Fibroblast of villous mesenchyme (primary cell): ENCODE measurements at places on chromosomes 13 and 19. TPM values are rescaled to one million over a fixed set of nuclear protein-coding genes. Genes with fewer than 3 reads are reported as not detected.

DNA sequence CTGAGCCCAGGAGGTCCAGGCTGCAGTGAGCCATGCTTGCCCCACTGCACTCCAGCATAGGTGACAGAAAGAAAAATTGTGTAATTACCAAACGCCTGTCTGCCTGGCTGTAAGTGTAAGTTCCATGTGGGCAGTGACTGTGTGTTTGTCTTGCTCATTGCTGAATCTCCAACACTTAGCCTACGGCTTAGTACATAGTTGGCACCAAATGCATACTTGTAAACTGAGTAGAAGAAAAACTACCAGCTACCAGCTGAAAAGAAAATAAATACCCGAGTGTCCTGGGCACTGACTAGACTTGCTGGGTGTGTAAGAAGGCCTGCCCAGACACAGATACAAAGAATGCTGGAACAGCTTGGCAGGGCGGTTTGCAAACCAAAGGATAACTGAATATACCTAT lies 2.7 kb upstream of the CEBPG start:
- DNase-seq = no peak

GRCh38 chr13:98315466-98315865 lies 138.4 kb upstream of the RNF113B start:
- DNase-seq = peak; percentile 54

GRCh38 chr13:110521946-110522345 lies 39.6 kb downstream of the RAB20 start:
- peak; percentile 89 for DNase-seq

GRCh38 chr19:54489341-54489740 lies 13.3 kb upstream of the LAIR2 start:
- DNase-seq = no peak

- no peak for DNase-seq
Observed at GRCh38 chr19:2412449-2412848, 14.9 kb downstream of the TIMM13 start.

DNA sequence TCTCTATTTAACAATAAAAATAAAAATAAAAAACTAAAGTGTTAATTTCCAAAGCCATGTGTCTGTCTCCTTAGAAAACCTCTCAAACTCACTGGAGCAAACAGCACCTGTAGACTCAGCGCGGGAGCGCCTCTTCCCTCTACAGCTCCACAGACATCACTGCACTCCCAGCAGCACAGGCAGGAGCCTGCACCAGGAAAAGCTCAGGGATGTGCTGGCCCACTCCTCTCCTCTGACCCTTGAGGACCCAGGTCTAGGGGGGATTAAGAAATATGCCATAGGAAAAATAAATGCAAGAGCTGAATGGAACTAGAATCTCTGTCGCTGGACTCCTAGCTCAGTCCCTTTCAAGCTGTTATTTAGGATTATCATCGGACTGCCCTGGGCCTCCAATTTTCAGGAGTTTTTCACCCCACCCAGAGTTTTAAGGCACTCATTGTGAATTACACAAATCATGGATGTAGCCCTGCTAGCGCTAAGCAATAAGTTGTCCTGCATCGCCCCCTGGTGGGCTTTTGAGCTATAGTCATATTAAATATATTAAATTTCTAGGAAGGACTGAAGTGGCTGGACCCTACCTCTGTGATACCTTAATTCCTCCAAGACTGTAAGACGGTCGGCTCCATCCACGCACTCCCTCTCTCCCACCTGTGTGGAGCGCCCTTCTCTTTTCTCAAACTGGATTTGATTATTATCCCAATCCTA lies 333.9 kb downstream of the UQCRFS1 start:
- peak; percentile 39 for DNase-seq

- peak; percentile 49 for DNase-seq
Observed at GRCh38 chr19:54030895-54031586, 32.7 kb downstream of the VSTM1 start.

- peak; percentile 80 for DNase-seq
Observed at GRCh38 chr13:96020155-96020575, 33.0 kb downstream of the UGGT2 start.

GRCh38 chr19:10142701-10143375 lies 23.1 kb upstream of the EIF3G start:
- no peak for DNase-seq

DNA sequence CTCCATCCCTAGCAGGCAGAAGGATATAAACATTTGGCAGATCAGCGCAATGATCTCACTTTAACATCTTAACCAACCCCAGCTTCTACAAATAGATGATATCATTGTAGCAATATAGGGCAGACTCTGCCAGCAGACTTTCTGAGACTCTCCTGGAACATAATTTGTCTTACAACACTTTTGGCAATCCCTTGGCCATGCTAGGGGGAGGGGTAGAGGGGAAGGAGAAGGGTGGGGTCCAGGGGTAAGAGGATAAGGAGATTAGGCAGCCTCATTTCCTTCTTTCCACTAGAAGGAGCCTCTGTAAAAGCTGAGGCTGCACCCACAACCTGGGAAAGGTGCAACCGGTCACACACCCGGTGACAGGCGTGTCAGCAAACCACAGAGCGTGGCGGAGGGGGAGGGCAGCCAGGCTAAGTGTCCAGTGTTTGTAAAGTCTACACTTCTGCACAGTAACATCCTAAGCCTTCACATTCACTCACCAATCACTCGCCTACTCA lies 8.7 kb upstream of the UBAC2 start:
- peak; percentile 22 for DNase-seq

GRCh38 chr13:98878486-98879126 lies 99.3 kb downstream of the DOCK9 start:
- DNase-seq = no peak

DNA sequence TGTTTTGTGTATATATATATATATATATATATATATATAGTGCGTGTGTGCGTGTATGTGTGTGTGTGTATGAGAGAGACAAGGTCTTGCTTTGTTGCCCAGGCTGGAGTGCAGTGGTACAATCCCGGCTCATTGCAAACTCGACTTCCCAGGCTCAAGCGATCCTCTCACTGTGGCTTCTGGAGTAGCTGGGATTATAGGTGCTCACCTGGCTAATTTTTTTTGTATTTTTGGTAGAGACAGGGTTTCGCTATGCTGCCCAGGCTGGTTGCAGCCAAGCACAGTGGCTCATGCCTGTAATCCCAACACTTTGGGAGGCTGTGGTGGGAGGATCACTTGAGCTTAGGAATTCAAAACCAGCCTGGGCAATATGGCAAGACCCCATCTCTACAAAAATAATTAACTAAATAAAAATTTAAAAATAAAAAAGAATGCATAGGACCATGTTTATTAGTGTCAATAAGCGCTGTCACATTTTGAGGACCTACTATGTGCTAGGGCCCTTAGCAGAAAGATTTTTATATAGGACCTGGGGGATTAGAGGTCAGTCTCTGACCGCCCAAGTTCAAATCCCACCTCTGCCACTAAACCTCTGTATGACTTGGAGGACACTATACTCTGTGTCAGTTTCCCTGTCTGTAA lies 1.8 kb downstream of the PVR start:
- DNase-seq = no peak

GRCh38 chr19:5018224-5019015 lies 49.5 kb downstream of the KDM4B start:
- DNase-seq = peak; percentile 65

GRCh38 chr19:16957151-16957701 lies 68.4 kb downstream of the F2RL3 start:
- DNase-seq = peak; percentile 62

DNA sequence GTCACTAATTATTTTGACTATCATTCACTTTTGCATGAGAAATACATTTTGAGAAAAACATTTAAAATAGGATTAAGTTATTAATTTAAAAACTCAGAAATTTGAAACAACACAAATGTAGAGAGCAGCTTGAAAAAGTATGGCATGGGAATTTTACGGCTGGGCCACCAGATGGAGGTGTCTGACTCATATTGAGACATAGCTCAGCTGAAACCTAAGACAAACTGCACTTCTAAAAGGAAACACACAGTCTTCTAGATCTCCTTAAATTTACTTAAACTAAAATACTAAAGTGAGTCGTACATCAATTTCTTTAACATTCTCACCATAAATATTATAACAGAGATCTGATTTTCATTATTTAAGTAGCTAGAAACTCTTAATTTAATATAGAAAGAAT lies 41.9 kb upstream of the POSTN start:
- peak; percentile 82 for DNase-seq

- DNase-seq = peak; percentile 30
Observed at GRCh38 chr13:46896341-46897137, at the start of gene HTR2A. Gene HTR2A, minus strand, starts transcription at chr13:46897053. Its CDS starts 1,147 bp downstream, at chr13:46895906.

- peak; percentile 44 for DNase-seq
Observed at GRCh38 chr13:42970824-42971690, 21.0 kb downstream of the EPSTI1 start.

GRCh38 chr13:83440465-83440864 lies 441.8 kb downstream of the SLITRK1 start:
- no peak for DNase-seq

DNA sequence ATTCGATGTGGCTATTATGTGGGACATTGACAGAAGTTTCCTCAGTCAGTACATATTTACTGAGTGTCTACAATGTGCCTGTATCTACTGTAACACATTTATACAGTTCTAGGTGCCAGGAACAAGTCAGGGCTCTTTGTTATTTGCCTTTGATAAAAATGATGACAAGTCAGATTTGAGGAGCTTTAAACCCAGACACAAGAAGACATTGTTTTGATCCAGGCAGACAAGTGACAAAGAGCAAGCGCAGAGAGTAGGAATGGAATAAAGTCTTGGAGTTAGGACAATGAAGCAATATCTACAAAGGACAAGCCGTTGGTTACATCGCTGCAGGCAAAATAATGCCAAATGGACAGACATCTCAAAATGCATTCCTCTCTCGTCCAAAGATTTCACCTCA lies 70.1 kb downstream of the ITGBL1 start:
- DNase-seq = no peak

Gene ZNF468
- 12.6 and 16.8 TPM in 2 replicates for total RNA-seq

Gene CAB39L
- 10.3 and 15.1 TPM in 2 replicates for total RNA-seq

Gene FCHO1
- 0.43 and 0.64 TPM in 2 replicates for total RNA-seq

Gene CADM4
- 7.7 and 22.0 TPM in 2 replicates for total RNA-seq

Gene BRSK1
- total RNA-seq = 5.6 and 6.1 TPM in 2 replicates

Gene SIGLEC9
- under 0.01 TPM in 1 of 2 replicates, not detected in the other for total RNA-seq

Gene ITM2B
- 112 and 122 TPM in 2 replicates for total RNA-seq

Gene SPIB
- total RNA-seq = not detected in 2 replicates
